ENCODE measurements at places on chromosomes 3 and 15.

GRCh38 chr3:189803254-189803653, 172.1 kb downstream of the TP63 start:
- no peak for DNase-seq

DNA sequence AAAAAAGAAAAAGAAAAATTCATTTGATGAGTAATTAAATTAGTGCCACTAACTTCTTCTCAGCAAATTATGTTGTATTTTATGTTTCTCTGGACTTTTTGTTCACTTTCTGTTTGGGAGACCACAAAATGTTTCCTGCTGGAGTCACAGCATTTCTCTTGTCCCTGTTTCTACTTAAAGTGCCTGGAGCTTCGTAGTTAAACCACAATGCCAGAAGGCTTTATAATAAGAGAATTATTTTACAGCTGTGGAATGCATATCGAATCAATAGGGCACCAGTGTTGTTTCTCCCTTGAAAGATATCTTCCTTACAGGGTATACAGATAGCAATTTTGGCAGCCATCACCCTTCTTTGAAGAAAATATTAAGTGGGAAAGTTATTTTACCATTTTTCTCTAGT, 3.2 kb downstream of the DTWD1 start:
- no peak for DNase-seq

GRCh38 chr15:64938192-64938591, 26.5 kb downstream of the ANKDD1A start:
- DNase-seq, result no peak

GRCh38 chr3:111733856-111734255, 125.2 kb upstream of the PHLDB2 start:
- DNase-seq, result no peak

- no peak for DNase-seq
Measured at GRCh38 chr15:74794248-74794969, 12.5 kb downstream of the CSK start.

DNA sequence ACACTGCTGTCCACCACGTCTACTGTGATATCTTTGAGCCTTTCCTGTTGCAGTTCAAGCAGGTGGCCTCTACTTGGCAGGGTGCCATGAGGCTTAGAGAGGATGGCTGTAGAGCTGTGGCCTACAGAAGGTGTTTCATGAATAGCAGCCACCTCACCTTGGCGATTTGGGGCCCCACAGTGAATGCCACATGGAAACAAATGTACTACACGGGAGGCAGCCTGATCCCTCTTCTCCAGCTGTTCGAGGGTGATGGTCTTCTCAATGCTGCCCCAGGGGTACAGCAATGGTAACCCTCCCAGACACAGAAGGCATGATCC, 70.7 kb downstream of the FAM43A start:
- DNase-seq, result no peak

GRCh38 chr3:10344147-10344943, 23.4 kb upstream of the SEC13 start:
- peak; percentile 65 for DNase-seq

DNA sequence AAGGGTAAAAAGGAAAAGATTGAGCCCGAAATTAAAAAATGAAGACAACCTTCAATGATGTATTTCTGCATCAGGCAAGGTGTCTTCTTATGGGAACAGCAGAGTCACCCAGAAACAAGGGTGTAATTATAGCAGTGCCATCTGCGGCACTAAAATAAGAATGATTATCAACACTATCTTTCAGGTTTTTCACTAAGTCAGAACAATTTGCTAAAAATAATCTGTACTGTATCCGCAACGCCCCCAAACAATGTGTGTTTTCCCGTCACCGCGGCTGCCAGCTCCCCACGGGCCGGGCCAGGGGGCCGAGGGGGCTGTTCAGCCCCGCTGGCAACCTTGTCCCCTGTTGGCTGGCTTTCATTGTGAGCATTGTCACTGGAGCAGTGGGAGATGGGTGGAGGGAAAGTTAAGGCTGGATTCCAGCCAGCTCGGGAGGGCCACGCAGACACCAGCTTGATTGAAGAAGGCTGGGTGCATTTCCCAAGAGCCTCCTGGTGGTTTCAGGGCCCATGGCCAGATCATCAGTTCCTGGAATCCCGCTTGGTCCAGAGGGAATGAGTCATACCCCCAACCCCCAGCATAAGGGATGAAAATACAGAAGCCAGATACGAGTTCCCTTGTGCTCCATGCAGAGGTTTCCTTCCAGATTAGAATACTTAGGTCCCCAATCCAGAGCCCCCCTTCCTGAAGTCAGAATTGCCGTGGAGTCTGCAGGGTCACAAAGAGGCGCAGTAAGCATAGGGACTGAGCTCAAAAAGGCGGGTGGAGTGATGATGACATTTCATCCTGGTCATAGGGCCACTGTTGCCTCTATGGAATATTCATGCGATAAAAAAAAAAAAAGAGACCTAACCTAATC, 90.2 kb upstream of the KLF13 start:
- no peak for DNase-seq

- DNase-seq, result no peak
Measured at GRCh38 chr3:126616931-126617330, 38.0 kb downstream of the TXNRD3 start.

DNA sequence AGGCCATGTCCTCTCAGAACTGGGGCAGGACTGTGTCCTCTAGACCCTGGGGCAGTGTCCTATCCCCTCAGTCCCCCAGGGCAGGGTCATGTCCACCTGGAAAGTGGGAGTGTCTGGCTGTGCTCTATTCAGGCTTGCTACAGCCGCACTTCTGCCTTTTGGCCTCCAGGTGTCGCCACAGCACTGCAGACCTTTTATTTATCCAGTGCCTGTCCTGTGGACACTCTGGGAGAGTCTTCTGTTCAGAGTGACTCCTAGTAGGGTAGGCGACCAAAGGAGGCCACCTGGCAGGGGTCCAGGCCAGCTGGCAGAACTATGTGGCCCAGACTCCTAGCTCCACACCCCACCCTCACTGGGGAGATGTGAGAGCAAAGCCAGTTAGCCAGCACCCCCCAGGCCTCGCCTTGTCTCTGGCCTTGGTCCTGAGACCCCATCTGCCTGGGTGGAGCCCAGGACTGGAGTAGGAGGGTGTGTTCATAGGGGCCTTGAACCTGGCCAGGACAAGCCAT, 3.9 kb downstream of the TMIE start:
- DNase-seq, result peak; percentile 73

DNA sequence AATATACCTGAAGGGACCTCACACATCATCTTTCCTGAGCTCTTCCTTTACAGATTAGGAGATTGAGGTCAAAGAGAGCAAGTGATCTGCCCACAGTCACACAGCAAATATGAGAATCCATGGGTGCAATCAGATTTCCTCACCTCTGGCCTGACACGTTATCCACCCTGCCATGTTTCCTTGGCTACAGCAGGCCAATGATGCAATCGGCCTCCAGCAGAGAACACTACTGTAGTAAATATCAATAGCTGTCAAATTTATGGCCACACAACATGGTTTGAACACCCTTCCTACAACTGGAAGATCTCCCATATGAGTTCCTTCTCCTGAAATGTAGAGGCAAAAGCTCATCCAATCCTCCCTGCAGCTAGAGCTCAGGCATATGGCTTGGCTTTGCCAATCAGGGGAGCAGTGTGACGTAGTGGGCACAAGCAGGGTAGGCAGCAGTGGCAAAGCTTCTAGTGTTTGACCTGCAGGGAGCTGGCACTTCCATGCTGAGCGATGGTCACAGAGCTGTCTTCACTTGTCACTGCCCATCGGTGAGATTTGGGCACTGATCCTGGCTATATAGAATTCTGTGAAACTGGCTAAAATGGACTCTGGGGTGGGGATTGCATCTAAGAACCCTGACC, 271.3 kb downstream of the TJP1 start:
- no peak for DNase-seq

GRCh38 chr3:55203006-55203405, 275.1 kb upstream of the LRTM1 start:
- no peak for DNase-seq

DNA sequence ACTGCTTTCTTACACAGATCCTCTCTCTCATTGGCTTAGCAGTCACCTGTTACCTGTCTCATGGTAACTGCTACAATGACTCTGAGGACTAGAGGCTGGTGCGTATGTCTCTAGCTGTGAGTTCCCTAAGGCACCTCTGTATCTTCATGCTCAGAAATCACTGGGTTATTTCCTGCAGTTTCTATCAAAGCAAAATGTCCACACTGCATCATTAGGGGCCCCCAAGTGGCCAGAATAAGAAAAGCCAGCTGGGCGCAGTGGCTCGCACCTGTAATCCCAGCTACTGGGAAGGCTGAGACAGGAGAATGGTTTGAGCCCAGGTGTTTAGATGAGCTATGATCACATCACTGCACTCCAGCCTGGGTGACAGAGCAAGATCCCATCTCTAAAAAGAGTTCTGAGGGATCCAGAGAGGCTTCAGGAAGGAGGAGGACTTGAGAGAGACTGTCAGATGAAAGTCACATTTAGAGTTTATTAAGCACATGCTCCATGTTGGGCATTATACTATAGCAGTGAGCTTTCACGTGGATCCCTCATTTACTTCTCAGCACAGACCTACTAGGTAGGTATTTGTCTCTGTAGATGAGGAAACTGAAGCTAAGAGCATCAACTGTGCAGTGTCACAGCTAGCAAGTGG, 2.3 kb upstream of the VPS18 start:
- DNase-seq, result no peak

GRCh38 chr3:72338082-72338941, 509.9 kb downstream of the SHQ1 start:
- peak; percentile 75 for DNase-seq

DNA sequence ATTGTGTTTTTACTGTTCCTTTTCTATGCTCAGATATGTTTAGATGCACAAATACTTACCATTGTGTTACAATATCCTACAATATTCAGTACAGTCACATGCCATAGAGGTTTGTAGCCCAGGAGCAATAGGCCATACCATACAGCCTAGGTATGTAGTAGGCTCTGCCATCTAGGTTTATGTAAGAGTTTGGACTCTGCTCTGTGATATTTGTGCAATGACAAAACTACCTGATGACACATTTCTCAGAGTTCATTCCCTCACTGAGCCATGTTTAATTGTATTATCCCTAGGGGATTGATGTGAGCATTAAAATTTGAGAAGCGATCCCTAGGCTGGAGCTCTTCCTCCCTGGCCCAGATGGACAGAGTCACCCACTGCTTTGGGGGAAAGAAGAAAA, 270.0 kb upstream of the PROK2 start:
- DNase-seq, result no peak

GRCh38 chr3:142940472-142940871, 23.0 kb downstream of the PAQR9 start:
- DNase-seq, result no peak

- no peak for DNase-seq
Measured at GRCh38 chr15:43762824-43763223, 13.9 kb downstream of the ELL3 start.

- DNase-seq, result no peak
Measured at GRCh38 chr15:91624353-91624968, 229.0 kb upstream of the SLCO3A1 start.

- no peak for DNase-seq
Measured at GRCh38 chr15:94282269-94283250, 51.2 kb downstream of the MCTP2 start.

- DNase-seq, result no peak
Measured at GRCh38 chr3:140163159-140163763, 228.3 kb downstream of the CLSTN2 start.

GRCh38 chr3:59605944-59606534, 556.2 kb upstream of the CFAP20DC start:
- DNase-seq, result no peak

- DNase-seq, result peak; percentile 1
Measured at GRCh38 chr3:13708301-13708700, 159.4 kb downstream of the FBLN2 start.

Measured in stimulated activated CD4-positive, alpha-beta T cell treated with anti-CD3 and anti-CD28 coated beads, Interleukin-4, amount 100 ng/mL, for 24 hours (primary cell).